T-helper 9 cell (primary cell): ENCODE measurements at places on chromosomes 5 and 9.
A peak's percentile ranks its signal among the peaks of the same experiment; 100 is the strongest.

DNA sequence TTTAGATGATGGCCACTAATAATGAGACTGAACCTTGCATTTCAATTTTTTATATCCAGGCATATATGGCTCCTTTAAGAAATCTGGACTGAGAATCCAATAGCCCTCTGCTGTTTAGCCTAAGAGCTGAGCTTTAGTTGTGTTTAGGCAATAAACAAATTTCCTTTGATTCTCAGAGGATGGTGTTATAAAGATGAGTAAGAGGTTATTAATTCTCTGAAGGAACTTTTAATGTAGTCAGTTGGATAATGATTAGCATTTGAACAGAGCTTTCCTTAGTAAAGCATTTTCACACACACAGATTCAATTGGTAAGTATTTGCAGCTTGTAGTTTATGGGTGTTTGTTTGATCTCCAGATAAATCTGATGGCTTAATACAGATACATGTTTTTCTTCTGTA lies 149.6 kb downstream of the PRR16 start:
- DNase-seq: no peak

DNA sequence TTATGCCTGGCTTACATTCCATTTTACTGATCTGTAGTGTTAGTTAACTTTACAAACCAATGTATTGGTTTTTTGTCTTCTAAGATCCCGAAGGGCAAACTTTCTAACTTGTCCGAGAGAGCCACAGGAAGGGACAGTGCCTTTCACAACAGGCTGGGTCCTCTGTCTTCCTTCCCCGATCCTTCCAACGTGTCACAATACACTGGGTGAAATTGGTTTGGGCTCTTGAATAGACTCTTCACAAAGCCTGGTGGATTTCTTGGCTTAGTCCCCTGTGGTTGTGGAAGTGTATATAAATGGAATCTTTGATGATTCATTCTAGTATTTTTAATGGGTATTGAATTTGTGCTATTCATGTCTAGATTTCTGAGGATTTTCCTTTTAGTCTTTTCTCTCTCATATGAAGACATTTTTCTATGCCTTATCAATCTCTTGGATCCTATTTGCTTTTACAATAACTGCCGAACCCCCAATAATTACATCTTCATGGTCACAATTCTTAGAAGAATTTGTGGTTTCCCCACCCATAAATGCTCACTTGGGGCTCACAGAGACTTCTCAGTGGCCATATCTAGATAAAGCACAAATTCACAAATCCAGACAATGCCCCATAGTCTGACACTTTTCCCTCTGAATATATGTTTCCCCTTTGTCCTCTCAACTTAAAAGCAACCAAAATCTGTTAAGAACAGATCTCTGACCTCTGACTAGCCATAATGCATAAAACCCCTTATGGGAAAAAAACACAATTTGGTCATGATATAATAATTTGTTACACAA lies 107.7 kb downstream of the MTRR start:
- no peak for DNase-seq

DNA sequence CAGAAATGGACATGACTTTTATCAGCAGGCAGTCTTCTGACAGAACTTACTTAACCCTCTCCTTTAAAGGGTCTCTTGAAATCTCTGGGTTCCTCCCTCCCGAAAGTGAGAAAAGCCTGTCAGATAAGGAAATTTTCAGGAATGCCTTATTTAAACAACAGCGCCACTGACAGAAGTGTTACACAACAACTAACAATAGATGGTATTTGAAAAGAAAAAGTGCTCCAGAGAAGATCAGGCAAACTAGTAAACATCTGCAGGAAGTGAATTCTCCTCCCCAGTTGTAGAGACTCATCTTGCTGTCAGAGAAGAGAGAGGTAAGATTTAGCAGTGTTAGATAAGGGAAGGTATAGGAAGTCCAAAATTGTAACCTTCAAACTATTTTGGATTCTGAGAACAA lies 107.2 kb upstream of the NFIL3 start:
- no peak for DNase-seq

DNA sequence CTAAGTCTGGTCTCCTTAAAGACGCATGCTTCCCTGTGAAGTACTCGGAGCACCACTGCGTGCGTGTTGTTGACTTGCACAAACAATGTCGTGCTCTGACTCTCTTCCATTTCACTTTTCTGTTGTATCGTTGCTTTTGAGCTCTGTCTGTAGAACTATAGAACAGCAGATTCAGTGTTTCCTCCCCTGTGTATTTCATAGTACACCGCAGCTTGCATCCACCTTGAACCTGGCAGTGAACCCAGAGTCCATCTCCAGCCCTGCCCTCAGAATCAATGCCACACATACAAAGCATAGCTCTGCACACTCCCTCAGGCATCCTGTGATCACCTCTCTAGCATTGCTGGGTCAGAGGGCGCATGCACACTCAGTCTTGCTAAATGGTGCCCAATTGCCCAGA lies 37.2 kb upstream of the ADAMTS2 start:
- DNase-seq: no peak

GRCh38 chr5:170479484-170479883 lies 24.3 kb upstream of the KCNIP1 start:
- DNase-seq: no peak

GRCh38 chr5:126969548-126969947 lies 60.8 kb downstream of the MARCHF3 start:
- no peak for DNase-seq

GRCh38 chr5:50727149-50727496 lies 60.7 kb downstream of the PARP8 start:
- DNase-seq: no peak

- DNase-seq: no peak
These were observed 13.5 kb downstream of the SETX start for GRCh38 chr9:132341177-132341840.

DNA sequence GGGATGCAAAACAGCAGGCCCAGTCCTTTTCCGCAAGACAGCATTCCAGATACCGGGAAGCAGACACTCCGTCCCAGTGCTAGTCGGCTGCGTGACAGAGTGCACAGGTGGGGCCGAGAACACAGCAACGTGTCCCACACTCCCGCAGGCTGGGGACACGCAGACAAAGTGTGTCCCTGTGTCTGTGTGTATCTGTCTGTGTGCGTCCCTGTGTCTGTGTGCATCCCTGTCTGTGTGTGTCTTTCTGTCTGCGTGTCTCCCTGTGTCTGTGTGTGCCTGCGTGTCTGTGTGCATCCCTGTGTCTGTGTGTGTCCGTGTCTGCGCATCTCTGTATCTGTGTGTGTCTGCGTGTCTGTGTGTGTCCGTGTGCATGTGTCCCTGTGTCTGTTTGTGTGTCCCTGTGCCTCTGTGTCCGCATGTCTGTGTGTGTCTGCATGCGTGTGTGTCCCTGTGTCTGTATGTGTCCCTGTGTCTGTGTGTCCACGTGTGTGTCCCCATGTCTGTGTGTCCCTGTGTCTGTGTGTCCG lies 137.0 kb downstream of the MRPL36 start:
- no peak for DNase-seq

DNA sequence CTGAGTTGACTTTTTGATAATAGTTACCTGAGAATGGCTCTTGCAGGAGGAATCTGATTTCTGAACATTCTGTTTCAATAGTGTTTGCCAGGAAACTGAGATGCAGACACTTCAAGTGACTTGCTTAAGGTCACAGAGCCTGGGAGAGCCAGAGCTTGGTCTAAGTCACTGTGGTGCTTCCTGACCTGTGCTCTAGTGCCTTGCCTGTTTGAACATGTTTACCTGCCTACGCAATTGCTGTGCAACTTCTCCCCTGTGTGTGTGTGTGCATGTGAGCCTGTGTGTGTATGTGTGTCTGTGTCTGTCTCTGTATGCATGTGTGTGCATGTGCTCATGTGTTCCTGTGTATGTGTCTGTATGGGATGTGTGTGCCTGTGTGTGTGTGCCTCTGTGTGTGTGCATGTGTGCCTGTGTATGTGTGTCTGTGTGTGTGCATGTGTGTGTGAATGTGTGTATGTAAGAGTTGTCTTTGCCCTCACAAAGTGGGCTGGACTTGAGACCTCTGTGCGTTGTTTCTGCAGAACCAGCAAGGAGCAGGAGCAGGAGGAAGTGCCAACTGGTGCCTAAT lies 185.8 kb downstream of the GADD45G start:
- DNase-seq: no peak

DNA sequence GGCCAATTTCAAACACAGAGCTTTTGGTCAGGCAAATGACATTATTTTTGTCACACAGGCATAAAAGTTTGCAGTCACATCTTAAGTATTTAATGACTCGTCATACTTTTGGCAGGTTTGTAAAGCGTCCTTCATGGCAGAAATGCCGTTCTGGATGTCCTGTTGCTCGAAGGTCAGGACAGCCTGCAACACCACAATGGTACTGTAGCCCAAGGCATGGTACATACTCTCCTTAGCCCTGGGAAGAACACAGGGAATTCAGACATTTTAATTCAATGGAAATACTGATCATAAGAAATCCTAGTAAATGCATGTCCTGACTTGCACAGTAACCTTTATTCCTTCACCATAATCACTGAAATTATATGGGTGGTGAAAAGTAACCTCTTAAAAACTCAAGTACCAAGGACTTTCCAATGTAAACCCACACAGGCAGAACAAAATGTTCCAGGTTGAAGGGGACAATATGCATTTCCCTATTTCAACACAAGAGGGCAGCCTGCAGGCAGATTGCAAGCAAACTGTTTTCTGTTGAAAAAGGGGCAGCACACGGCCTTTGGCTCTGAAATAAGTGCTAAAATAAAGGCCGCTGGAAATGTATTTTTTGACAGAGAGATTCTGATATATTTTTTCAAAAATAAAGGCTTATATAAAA lies 95.7 kb downstream of the TTC39B start:
- DNase-seq: peak; percentile 26

GRCh38 chr9:11356067-11356466 lies 743.3 kb upstream of the PTPRD start:
- DNase-seq: no peak

- no peak for DNase-seq
These were observed 59.3 kb upstream of the ANGPTL2 start for GRCh38 chr9:127181595-127182190.

GRCh38 chr9:135993409-135993742 lies 32.2 kb upstream of the UBAC1 start:
- DNase-seq: no peak

GRCh38 chr9:1129382-1129781 lies 79.2 kb downstream of the DMRT2 start:
- no peak for DNase-seq

- DNase-seq: no peak
These were observed 13.8 kb downstream of the GSN start for GRCh38 chr9:121281614-121282276.

GRCh38 chr9:114309096-114309495 lies 13.8 kb upstream of the ORM1 start:
- no peak for DNase-seq

GRCh38 chr9:81387360-81388106 lies 301.8 kb downstream of the TLE1 start:
- no peak for DNase-seq

DNA sequence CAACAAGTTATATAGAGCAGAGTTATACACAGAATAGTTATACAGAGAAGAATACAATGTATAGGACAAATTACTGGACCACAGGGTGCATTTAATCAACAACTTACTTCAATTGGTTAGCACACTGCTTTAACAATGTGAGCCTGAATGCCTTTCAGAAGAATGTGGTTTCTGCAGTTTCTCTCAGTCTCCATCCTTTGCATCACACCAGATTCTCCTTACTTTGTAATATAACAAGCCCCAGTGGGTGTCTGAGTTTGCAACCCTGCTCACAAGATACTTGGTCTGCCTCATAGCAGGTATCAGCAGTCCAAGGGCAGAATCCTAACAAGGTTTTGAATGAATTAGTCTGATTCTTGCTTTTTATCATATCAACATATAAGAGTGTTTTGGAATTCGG lies 114.6 kb downstream of the GABRB2 start:
- DNase-seq: no peak

- no peak for DNase-seq
These were observed 86.9 kb downstream of the CYFIP2 start for GRCh38 chr5:157352756-157353340.

GRCh38 chr9:118578467-118578866 lies 790.8 kb downstream of the BRINP1 start:
- DNase-seq: no peak

DNA sequence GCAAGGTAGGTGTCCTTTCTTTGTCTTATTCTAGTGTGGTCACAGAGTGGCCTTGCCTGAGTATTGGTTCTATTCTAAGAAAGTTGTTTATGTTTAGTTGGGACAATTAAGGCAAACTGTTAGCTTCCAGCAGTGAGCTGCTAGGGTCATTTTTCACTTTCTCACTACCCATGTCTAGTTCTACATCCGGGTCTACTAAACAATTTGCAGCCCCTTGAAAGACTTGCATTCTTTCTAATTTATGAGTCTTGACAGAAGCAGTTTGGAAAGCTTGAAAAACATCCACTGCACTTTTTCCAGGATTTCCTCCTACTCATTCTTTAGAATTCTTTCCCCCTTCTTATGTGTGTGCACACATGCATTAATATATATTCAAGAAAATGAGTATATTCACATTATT lies 892.2 kb upstream of the ACO1 start:
- DNase-seq: no peak

GRCh38 chr5:59037941-59038797 lies 455.3 kb downstream of the RAB3C start:
- no peak for DNase-seq

DNA sequence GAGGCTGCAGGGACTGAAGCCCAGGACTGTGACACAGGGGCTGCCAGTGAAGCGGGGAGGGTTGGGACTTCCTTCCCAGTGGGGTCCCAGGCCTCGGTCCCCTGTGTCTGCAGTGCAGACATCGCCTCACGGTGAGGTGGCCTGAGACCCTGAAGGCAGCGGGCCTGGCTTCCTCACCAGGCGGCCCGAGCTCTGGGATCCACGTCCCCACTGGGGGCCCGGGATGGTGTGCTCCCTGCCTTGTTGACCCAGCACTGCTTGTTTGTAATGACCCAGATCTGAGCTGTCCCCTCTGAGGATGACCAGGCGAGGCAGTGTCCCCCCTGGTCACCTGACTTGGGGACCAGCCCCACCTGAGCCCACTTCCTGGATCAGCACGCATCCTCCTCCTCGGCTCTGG lies 53.1 kb downstream of the COL5A1 start:
- DNase-seq: no peak

- DNase-seq: no peak
These were observed 9.3 kb downstream of the SLC25A48 start for GRCh38 chr5:135843571-135844337.

DNA sequence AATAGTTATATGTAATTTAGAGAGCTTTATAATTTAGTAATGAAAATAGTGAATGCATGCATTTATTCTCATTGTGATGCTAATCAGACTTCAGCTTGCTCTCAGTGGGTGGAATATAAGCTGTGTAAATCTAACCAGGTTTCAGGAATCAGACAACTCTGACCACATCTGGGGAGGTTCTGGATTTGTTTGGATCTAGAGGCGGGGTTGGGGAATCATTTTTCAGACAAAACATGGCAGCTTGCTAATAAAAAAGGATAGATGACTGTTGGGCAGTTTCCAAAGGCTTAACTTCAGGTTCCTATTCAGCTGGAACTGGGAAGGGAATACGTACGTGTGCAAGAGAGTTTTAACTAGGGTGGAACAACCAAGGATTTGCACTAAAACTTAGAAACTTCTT lies 43.2 kb upstream of the MAMDC2 start:
- DNase-seq: no peak

- no peak for DNase-seq
These were observed 784 bp downstream of the MAMDC4 start for GRCh38 chr9:136852664-136853595.
